ENCODE measurements at places on chromosomes 11 and 22.

GRCh38 chr11:115266066-115266639 is 238.1 kb downstream of the CADM1 start:
- no peak for DNase-seq

- peak; percentile 57 for DNase-seq
Observed at GRCh38 chr11:67351275-67352005, 1.9 kb downstream of the POLD4 start.

DNA sequence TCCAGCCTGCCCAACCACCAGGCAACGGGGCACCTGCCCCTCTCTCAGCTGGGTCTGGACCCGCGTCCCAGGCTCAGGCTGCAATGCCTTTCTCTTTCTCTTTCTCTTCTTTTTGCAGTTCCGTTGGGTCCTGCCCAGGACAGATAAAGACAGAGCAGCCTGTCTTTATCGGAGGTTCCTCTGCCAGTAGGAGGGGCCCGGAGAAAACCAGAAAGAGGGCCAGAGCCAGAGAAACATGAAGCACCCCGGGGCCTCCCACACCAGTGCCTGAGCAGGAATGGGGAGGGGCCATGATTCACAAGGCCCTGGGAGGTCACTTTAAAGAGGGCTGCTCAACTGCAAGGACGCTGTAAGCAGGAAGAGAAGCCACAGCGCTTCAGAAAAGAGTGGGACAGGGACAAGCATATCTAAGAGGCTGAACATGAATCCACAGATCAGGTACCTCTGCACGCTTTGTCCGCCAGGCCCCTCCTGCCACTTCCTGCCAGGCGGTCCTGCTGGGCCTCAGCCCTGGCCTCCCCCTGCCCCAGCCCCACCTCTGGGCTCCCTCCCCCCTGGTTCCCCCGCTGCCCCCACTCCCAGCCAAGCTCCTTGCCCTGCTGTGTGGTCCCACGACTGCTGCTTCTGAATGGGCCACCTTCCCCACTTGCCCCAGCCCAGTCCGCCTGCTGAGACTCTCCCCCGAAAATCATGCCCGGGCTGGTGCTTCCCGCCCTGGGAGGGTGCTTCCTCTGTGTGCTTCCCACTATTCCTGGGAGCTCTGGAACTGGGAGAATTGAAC is at the start of gene APOBEC3C:
TSS of gene APOBEC3C (plus strand) at position 316 of the 781 bp plus-strand sequence. CDS start at position 422, 106 bp downstream.
- peak; percentile 24 for DNase-seq

GRCh38 chr22:29230972-29231875 is 25.5 kb downstream of the EMID1 start:
- no peak for DNase-seq

GRCh38 chr11:129723146-129723760 is 92.4 kb upstream of the TMEM45B start:
- DNase-seq: no peak
